ENCODE measurements at places on chromosomes 5 and 9. TPM values are rescaled to one million over a fixed set of nuclear protein-coding genes. Genes with fewer than 3 reads are reported as not detected.

Gene ABITRAM
- 7.8 TPM for total RNA-seq

Gene BASP1
- 170 TPM for total RNA-seq

Gene PCDHGC3
- 69.3 TPM for total RNA-seq

Gene TNFAIP8
- total RNA-seq, result 25.3 TPM

Gene SPINK6
- not detected for total RNA-seq

Gene SEMA5A
- total RNA-seq, result 19.3 TPM

Gene FBP2
- not detected for total RNA-seq

Gene CYSRT1
- 0.30 TPM for total RNA-seq

Gene PRDM9
- total RNA-seq, result not detected

Gene BTNL9
- not detected for total RNA-seq

Gene RPP25L
- total RNA-seq, result 19.0 TPM

Gene ITK
- not detected for total RNA-seq

Gene GFM2
- 62.4 TPM for total RNA-seq

Gene AQP3
- total RNA-seq, result 0.59 TPM

Gene FOXD4L3
- not detected for total RNA-seq

Gene KCNV2
- total RNA-seq, result not detected

Gene FOXD4L4
- total RNA-seq, result 0.18 TPM

Gene NR2F1
- 17.2 TPM for total RNA-seq

Measured in smooth muscle cell of the umbilical artery (primary cell).